NCI-H526 (cell line): ENCODE measurements at places on chromosomes 3 and 15.

GRCh38 chr3:8739757-8740504, 6.3 kb downstream of the CAV3 start:
- DNase-seq, result no peak

DNA sequence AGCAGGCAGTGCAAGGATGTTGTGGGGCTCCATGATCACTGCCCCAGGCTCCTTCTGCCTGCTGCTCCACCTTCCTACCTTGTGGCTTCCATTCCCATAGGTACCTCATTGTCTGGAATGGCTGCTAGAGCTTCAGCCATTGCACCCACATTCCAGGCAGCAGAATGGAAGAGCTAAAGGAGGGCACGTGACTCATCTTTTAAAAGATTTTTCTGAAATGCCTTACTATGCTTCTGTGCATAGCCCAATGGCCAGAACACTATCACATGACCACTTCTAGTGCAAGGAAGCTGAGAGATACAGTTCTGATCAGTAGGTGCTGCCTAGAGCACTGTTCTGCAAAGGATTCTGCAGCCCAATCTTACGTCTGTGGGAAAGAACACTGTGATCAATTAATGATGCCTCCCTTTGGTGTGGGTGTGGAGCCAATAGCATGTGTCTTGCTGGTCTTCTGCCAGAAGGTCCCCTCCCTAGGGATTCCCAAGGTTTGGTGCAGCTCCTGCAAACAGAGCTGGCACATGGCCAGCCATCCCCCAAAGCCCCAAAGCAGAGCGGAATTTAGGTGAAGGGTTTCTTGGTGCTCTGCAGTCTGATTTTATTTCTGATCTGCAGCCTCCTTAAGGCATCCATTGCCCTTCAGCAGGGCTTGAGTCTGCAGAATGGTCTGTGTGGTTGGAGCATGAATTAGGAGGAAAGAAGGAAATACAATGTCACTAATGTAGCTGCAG, 34.4 kb downstream of the SPSB4 start:
- DNase-seq, result no peak

- DNase-seq, result no peak
These were observed 49.0 kb downstream of the POLQ start for GRCh38 chr3:121496786-121497185.

DNA sequence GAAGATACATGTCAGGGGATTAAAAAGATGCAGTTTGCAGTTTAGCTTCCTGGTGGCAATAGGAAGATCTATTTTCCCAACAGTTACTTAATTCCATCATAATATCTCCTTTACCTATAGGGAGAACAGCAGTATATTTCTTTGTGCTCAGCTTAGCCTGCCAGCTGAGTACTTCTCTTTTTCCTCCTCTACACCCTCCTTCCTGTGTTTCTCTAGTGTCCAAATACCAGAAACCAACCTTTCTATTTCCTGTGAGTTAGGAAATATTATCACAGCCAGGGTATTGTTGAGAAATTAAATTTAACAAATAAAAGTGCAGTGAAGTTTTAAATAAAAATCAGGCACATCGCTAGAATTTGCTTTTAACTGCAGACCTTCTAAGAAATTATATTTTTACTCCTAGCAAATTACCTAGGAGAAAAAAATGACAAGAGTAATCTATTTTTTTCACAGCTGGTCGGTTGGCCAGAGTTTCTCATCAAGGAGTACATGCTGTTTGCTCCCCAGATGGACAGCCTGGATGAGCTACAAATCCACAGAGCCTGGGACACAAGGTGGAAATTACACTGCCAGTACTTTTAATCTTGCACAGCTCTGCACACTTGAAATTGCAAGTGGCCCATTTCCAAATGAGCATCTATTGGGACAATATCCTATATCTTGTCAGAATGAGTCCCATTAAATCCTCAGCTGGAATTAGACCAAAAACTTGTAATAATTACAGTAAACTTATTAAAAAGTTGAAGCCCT, 185.2 kb upstream of the CFAP20DC start:
- DNase-seq, result no peak

DNA sequence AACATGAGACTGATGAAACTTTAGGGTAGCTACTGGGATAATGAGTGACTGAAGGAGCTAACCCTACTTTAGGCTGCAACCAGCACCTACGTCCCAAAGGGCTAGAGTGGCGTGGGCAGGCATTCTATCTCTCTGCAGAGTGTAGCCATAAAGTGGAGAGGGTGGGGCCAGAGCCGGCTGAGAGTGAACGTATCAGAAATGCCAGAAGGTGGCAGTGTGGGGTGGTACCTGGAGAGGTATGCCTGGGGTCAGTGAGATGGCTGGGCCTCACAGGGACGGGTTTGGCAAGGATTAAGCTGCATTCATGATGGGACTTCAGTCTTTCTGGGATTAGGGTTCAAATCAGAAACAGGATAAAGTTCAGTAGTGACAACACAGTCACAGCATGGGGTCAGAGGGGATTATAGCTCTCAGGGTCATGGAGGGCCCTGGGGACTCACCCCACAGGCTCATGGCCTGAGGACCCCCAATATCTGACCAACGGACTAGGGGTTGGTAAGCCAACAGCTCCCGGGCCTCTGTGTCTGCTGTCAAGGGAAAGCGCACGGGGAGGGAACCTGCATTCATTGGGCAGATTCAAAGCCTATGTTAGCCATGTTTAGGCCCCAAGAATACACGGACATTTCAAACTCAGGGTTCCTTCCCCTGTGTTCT, 86.5 kb upstream of the FOXB1 start:
- peak; percentile 65 for DNase-seq

GRCh38 chr3:159789017-159789416, 199.6 kb upstream of the IL12A start:
- no peak for DNase-seq

- DNase-seq, result no peak
These were observed 14.1 kb downstream of the MYL3 start for GRCh38 chr3:46849045-46849631.

DNA sequence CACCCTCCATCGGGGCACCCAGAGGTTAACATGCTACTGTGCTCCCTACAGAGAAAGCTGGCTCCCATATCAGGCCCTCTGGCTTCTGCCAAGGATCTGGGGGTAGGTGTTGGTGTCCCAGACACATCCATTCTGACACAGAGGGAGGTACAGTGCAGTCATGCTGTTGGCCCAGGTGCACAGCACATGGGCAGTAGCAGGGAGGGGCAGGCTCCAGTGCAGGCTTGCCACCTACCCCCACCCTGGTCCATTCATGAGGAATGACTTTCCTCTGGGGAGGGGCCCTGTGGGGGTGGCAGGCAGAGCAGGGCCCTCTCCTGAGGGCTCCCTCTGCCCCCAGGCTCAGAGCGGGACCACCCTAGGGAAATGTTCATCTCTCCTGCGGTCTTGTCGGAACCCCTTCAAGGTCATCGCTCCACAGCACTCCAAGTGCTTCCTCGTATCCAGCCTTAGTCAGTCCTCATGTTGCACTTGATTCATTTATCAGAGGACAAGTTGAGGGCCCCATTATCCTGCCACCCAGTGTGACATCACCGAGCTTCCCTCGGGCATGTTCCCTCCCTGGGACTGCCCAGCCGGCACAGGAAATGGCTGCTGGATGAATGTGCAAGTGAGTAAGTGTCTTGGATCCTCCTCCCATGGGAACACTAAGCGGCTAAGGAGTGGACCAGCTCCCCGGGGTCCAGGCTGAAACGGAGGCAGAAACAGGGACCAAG, 10.0 kb downstream of the DUSP7 start:
- no peak for DNase-seq

DNA sequence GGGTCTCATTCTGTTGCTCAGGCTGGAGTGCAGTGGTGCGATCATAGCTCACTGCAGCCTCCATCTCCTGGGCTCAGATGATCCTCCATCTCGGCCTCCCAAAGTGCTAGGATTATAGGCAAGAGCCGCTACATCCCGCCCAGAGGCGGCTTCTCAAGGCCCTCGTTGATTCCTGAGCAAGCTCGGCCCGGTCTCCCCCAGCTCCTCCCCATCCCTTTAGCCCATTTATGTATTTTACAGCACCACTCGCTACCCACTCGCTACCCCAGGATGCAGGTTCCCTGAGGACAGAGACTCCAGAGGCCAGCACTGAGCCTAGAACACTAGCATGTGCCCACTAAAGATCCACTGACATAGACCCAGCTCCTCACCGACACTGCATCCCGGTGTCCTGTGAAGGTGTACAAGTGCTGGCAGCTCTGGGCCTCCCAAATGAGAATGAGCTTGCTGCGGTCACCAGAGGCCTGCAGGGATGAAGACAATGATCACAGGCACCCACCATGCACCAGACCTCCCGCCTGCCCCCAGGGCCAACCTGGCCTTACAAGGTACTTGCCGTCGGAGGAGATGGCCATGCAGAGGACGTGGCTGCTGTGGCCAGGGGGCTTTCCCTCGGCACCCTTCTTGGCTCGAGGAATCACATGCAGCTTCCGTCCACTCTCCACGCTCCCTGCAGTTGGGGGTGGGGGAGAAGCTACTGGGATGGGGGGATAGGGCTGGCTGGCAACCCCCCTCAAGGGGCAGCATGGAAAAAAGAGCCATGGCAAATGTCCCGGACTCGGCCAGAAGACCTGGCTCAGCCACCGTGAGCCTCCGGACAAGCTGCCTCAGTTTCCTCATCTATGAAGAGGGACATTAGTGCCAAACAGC, 5.6 kb downstream of the RRP9 start:
- no peak for DNase-seq

- no peak for DNase-seq
These were observed 2.6 kb upstream of the ALCAM start for GRCh38 chr3:105364128-105364527.

- DNase-seq, result no peak
These were observed 2.4 kb downstream of the RHCG start for GRCh38 chr15:89494031-89494430.

GRCh38 chr3:122947196-122947595, 80.4 kb downstream of the SEMA5B start:
- no peak for DNase-seq

- no peak for DNase-seq
These were observed 32.1 kb downstream of the ABHD17C start for GRCh38 chr15:80727196-80727595.

GRCh38 chr3:61111825-61112224, 139.4 kb downstream of the FHIT start:
- DNase-seq, result no peak

DNA sequence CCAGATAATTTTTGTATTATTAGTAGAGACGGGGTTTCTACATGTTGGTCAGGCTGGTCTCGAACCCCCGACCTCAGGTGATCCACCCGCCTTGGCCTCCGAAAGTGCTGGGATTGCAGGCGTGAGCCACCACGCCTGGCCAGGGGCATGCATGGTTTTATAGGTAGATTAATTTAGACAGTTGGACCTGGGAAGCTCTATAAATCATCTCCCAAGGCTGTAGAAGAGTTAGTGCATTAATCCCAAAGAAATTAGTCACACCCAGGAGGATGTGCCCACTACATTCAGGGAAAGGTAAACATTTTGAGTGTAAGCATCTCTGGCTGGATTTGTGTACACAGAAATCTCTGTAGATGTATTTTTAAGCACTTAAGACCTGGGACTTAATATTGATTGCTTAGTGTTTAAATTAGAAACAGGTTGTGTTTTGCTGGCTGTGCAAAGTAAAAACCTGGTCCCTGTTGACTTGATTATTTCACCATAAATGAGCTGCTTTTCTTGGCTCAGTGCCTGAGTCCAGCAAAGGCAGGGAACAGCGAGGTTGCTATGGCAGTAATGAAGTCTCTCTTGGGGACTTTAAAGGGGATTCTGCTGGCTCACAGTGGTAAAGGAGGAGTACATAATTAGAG, 19.2 kb downstream of the EXOSC7 start:
- DNase-seq, result no peak

- no peak for DNase-seq
These were observed 76.8 kb upstream of the OXTR start for GRCh38 chr3:8846176-8846575.

- DNase-seq, result no peak
These were observed 13.5 kb downstream of the CCPG1 start for GRCh38 chr15:55394694-55395093.

GRCh38 chr3:81998907-81999306, 237.5 kb upstream of the GBE1 start:
- no peak for DNase-seq

GRCh38 chr3:29822071-29822470, 541.2 kb downstream of the RBMS3 start:
- DNase-seq, result no peak

- no peak for DNase-seq
These were observed 197.6 kb downstream of the MINAR1 start for GRCh38 chr15:79629687-79630086.

- DNase-seq, result no peak
These were observed 107.8 kb downstream of the LIPC start for GRCh38 chr15:58539548-58539947.

DNA sequence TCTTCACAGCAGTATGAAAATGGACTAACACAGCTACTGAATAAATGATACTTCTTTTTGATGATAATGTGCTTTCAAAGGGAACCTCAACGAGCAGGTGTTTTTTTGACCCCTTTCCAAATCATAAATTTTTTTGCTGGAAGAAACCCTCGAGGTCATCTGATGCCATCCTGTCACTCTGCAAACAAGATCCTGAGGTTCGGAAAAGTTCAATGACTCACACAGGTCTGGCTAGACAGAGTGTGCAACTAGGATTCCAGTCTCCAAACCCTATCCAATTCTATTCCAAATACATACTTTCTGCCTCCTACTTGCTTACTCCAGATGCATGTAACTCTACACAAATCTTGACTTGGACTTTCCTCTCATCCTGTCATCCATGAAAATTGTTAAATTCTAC, 124.7 kb downstream of the NEDD4 start:
- no peak for DNase-seq

DNA sequence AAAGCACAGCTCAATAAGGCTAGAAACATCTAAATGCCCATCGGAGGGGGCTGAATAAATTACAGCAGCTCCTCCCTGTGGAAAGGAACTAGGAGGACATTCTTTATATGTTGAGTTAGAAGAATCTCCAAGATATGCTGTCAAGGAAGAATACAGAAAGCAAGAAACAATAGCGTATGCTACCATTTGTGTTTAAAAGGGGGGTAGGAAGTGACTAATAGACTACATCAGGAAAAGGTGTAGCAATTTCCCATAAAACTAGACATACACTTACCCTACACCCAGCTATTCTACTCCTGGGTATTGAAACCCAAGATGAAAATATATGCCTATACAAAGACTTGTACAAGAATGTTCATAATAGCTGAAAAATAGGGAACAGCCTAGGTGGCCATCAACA, 21.6 kb downstream of the SEC61A1 start:
- no peak for DNase-seq

GRCh38 chr3:59882746-59883145, 832.9 kb upstream of the CFAP20DC start:
- DNase-seq, result no peak

DNA sequence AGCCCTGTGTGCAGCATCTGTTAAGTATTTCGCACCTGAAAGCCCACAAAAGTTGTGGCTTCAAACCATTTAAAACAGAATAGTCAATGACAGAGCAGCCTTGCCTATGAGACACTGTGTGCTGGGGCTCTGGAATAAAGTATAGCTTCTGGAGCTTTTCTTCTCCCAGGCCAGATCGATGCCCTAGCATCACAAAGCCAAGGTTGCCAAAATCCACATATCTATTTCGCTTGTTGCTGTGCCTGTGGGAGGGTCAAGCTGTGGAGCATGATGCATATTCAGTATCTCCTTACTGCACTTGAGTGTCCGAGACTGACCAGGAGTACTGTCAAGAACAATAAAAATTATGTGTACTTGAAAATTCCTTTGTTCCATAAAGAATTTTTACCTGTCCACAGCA, 7.6 kb downstream of the PLOD2 start:
- no peak for DNase-seq

GRCh38 chr3:37338500-37338899, 164.1 kb upstream of the LRRFIP2 start:
- DNase-seq, result no peak

GRCh38 chr3:142878649-142879300, 10.1 kb downstream of the PCOLCE2 start:
- no peak for DNase-seq
